Brain pericyte (primary cell): ENCODE measurements at places on chromosomes 16 and 17.

DNA sequence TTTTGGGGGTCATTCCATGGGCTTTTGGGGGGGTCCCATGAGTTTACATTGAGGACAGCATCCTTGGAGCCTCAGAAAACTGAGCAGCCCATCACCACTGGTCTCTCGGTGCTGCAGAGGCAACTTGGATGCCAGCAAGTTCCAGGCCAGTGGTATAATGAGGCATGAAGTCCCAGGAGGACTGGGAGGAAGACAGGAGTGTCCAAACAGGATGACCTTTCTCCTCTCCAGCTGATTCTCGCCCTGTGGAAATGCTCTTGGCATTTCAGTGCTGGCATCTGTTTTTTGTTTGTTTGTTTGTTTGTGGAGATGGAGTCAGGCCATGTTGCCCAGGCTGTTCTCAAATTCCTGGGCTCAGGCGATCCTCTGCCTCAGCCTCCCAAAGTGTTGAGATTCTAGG, 347.6 kb downstream of the SNX29 start:
- DNase-seq, result no peak

DNA sequence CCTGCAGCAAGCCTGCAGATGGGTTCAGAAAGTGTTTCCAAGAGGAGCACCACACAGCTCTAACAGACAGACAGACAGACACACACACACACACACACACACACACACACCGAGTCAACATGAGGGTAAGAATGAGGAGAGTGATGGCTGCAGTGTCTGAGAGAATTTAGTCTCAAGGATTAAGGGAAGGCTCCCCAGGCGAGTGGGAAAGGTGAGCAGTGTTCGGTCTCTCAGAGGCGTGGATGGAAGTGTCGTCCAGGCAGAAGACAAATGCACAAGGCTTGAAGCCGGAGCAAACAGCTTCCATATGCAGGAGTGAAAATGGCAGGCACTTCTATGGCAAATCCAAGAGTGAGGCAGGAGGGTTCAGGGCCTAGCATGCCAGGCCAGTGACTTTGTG, 770.1 kb downstream of the KCNJ18 start:
- no peak for DNase-seq

DNA sequence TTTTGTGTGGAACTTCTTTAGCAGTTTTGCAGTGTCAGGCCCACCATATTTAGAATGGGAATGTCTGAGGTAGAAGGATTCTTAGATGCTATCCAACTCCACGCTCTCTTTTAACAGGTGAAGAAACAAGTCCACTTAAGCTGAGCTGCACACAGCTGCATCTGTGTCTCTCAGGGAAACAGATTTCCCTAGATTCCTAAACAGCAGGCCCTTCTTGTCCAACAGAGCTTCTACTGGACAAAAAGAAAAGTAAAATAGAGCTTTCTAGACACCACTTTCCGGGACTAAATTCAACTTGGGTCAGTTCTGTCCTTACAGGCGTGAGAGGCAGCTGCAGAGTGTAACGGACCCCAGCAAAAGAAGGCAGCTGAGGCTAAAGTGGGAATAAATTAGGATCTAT, 51.7 kb downstream of the SNX11 start:
- no peak for DNase-seq

DNA sequence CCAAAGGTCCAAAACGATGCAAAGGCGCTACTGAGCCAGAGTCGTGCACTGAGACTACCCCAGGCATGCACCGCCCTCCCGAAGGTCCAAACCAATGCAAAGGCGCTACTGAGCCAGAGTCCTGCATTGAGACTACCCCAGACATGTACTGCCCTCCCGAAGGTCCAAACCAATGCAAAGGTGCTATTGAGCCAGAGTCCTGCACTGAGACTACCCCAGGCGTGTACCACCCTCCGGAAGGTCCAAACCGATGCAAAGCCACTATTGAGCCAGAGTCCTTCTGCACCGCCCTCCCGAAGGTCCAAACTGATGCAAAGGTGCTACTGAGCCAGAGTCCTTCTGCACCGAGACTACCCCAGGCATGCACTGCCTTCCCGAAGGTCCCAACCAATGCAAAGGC, 27.1 kb downstream of the SLC43A2 start:
- DNase-seq, result no peak

DNA sequence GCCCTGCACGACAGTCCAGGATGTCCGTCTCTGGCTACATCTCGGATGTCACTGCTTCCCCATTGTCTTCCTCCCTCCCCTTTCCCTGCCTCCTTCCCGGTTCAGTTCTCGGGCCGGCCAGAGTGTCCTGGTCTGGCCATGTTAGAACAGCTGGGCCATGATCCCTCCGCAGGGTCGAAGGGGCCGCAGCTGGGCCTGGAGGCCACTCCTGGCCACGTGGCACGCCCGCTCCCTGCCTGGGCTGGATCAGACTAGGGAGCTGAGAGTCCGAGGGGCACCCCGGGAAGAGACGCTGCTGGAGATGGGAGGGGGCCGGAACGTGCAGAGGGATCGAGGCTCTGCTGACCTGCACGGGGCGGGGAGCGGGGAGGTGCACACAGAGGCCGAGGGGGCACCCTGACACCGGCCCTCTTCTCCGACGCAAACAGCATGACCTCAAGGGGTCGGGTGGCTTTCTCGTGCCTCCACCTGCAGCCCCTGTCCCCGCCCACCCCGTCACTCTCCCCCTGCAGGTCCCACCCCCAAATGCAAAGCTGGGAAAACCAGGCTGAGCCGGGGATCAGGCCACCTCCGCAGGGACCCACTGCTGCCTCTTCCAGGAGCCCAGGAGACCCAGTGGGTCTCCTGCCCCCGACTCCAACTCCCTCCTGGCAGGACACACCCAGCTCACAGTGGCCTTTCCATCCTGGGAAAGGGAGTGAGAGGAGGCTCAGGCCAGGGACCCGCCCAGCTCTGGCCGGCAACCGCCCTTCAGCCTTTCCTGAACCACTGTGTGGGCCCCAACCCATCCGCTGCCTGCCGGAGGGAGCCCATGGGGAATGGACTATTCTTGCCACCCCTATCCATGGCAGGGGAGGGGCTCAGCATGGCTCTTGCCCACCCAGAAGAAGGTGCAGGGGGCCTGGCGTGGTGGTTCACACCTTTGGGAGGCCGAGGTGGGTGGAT, 38.5 kb downstream of the CTU2 start:
- no peak for DNase-seq

DNA sequence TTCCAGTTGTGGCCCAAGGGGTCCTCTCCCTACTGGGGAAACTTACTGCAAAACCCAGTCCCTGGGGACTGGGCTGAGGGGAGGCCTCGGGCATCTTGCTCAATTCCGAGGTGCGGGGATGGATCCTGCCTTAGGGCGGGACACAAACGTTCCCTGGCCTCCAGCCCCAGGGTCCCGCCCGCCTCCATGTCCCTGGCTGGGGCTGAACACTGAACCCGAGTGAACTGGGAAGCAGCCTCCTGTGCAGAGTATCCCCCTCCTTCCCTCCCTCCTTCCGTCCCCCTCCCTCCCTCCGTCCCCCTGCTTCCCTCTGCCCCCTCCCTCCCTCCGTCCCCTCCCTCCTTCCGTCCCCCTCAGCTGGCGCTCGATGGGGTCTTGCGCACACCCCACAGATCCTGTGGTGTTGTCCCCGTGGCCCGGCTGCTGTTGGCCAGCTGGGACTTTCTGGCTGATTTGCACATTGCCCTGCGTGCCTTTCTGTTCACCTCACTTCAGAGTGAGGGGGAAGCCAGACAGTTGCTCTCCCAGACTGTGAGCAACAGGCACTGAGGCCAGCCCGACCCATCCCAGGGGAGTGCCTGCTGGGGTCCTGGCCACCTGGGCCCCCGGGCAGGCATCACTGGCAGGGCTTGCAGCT, 5.5 kb downstream of the TRAF7 start:
- no peak for DNase-seq

GRCh38 chr17:32191306-32191705, 49.0 kb downstream of the RHOT1 start:
- DNase-seq, result no peak

- no peak for DNase-seq
Measured at GRCh38 chr16:53629607-53630312, 73.9 kb downstream of the RPGRIP1L start.

DNA sequence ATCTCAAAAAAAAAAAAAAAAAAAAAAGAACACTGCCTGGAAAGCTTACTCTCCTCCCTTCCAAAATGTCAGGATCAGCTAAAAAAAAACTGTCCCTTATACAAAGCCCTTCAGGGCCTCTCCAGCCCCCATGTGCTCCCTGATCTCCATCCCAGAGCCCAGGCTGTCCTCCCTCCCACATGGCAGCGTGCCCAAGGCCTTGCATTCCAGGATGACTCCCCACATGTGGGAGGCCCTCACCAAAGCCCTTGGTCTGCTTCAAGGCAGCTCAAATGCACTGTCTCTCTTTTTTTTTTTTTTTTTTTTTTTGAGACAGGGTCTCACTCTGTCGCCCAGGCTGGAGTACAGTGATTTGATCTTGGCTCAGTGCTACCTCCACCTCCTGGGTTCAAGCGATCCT, 2.3 kb downstream of the FDXR start:
- no peak for DNase-seq

GRCh38 chr16:68264128-68265077, at the start of gene SLC7A6:
TSS of gene SLC7A6 (plus strand) at chr16:68264526. CDS start at chr16:68274727, 10,201 bp downstream.
- no peak for DNase-seq

DNA sequence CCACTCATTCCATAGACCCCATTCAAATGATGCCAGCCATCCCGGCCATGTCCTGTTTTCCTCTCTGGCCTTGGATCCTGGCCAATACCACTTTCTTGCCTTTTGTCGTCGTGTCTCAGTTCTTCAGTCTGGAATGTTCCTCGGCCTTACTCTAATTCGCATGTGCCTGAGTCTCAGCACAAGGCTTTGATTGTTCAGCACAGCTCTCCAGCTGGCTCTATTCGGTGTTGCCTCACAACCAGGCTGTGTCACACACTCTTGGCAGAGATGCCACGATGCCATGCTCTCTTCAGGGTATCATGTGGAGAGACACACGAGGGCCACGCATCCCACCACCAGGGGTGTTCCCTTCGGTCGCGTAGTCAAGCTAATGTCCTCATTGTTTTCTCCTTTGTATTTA, 1.8 kb upstream of the VPS4A start:
- DNase-seq, result no peak

GRCh38 chr16:20948444-20948843, 47.9 kb downstream of the LYRM1 start:
- DNase-seq, result no peak

- DNase-seq, result no peak
Measured at GRCh38 chr17:48594538-48595277, 1.1 kb upstream of the HOXB5 start.

DNA sequence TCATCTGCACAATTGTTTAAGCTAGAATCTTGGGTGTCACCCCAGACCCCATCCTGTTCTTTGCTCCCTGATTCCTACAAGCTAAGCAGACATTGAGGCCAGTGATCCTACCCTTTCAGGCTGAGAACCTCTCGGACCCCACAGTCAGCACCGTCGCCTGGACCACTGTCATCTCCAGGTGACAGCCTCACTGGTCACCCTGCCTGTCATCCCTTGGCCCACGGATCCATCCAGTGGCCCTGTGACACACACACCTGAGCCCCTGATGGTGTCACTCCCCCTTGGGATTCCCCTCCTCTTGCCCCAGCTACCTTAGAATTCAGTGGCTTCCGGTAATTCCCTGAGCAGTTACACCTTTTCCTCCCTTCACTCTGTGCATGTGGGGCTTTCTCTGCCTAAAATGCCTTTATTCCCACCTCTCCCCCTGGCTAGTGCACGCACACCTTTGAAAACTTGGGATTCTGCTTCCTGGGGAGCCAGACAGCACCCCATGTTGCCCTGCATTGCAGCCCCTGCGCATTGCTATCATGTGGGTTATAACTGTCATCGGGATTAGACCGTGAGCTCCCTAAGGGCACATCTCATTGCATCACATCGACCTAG, 3.0 kb downstream of the C16orf86 start:
- DNase-seq, result no peak
